HCEC 1CT (cell line): ENCODE measurements at places on chromosomes 6 and 20.

DNA sequence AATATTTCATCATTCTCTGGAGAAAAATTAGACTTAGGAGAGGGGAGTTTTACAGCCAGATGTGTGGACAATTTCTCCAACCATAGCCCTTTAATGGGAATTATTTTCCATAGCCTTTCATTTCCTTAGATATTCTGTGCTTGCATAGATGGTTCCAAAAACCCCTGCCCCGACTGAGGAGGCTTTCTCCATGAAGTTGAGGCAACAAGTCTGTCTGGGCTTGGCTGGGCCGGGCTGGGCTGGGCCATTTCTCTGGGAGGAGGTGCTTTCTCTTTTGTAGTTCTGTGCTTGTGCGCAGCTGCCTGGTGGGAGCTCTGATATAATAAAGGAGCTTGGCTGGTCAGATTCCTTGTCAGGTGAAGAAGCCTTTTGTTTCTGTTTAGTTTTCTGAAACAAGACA is 71.4 kb downstream of the SOBP start:
- no peak for DNase-seq

DNA sequence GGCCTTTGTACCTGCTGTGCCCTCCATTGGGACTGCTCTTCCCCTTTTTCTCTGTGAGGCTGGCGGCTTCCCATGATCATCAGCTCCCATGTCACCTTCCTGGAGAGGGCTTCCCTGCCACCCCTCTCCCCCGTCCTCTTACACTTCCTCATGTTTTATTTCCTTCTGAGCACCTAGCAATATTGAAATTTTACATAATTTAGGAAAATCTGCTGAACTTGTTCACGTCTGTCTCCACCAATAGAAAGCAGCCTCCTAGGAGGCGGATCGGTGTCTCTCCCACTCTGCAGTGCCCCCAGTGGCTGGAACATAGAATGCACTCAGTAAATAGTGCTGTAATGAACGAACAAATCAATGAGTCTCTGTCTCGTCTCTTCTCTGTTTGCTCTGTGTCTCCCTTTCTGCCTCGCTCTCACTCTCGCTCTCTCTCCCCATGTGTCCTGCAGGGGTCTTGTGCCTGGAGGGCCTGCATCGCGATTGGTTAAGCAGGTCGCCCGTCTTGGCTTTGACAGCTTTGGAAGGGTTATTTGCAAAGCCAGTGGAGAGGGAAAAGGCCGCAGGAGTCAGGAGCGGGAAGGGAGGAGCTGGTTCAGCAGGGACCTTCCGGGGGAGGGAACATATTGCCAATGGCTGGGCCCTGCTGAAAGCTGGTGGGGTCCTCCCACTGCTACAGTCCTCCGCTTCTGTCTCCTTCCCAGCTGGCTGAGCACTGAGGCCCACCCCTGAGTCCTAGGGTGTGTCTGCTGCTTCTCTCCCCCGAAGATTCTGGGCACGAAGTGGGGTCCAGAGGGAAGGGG is 12.1 kb upstream of the OCSTAMP start:
- DNase-seq, result peak; percentile 30

DNA sequence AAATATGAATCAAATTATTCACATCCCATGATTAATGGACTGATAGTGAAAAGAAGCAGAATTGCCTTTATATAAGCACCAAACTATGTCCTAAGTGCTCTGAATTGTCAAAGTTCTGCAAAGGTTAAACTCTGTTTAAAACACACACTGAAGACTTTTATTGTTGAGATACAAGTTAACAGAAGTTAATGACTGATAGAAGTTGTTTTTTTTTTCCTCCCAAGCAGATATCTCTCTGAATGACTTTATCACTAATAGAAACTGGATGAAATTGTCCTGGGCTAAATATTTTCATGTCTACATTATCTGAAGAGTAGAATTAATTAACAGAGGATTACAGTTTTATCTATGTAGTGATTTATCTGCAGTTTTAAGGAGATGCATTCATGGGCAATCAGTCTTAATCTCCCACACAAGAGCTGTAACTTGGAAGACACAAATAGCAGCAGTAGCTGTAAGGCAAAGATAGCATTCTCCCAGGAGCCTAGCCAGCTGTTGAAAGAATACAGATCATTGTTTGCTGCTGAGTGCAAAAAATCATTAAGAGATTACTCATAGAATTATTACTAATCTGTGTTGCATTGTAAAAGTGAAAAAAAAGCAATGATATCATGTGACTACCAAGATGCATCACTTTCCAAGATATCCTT is 49.9 kb downstream of the BMP5 start:
- peak; percentile 83 for DNase-seq

GRCh38 chr6:41712651-41713103 is 22.7 kb downstream of the TFEB start:
- no peak for DNase-seq

DNA sequence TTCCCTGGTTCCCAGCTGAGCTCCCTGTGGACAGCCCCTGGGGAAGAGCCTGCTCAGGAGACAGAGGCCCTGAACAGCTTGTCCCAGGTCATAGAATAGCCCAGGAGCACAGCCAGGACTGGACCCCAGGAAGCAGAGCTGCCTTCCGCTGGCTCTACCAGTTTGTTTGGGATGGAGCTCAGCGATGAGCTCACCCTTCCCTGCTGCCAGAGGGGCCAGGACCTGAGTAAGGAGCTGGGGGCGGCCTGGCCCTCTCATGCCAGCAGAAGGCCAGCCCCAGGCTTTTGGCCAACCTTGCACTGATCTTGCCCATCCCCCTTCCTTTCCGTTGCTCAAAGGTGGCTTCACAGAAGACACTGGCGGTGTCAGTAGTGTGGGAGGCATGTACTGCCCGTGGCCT is 17.5 kb downstream of the MMP24OS start:
- DNase-seq, result no peak

GRCh38 chr6:18388271-18388670 is 1.1 kb downstream of the RNF144B start:
- DNase-seq, result no peak

GRCh38 chr20:34693414-34693813 is 10.7 kb upstream of the TP53INP2 start:
- no peak for DNase-seq

GRCh38 chr6:30810813-30811339 is 66.5 kb upstream of the IER3 start:
- no peak for DNase-seq

DNA sequence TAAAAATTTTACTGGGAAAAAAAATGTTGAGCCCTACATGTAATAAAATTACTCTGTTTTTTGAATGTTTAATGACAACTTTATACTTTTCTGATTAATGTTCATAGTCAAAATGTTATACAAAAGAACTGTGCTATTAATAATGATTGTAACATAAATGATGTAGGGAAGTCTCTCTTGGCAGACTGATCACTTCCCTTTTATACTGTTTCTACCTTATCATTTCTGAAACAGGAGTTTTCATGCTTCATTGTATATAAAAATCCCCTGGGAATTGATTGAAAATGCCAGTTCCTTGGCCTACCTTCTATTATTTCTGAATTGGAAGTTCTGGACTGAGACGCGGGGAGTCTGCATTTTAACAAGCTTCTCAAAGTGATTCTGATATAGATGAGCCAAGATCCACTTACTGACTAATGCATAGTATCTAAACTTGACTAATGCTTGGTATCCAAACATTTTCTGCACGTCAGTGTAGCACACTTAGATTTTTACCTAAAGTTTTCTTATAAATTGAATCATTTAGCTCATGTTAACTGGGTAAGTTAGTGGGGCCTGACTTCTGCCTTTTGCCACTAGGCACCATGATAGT is 7.2 kb upstream of the HDAC2 start:
- DNase-seq, result no peak

- DNase-seq, result peak; percentile 98
These were observed at the start of gene ABHD12 for GRCh38 chr20:25390538-25391528. TSS of gene ABHD12 (minus strand) at chr20:25390835. CDS start at chr20:25390703, 132 bp downstream.

- DNase-seq, result no peak
These were observed 390.0 kb downstream of the MMUT start for GRCh38 chr6:49072885-49073620.

GRCh38 chr6:131205481-131206244 is 70.4 kb downstream of the AKAP7 start:
- no peak for DNase-seq

GRCh38 chr6:141521440-141521839 is 611.3 kb upstream of the GJE1 start:
- DNase-seq, result peak; percentile 46

GRCh38 chr6:46290421-46291274 is 119.9 kb upstream of the ENPP5 start:
- no peak for DNase-seq

DNA sequence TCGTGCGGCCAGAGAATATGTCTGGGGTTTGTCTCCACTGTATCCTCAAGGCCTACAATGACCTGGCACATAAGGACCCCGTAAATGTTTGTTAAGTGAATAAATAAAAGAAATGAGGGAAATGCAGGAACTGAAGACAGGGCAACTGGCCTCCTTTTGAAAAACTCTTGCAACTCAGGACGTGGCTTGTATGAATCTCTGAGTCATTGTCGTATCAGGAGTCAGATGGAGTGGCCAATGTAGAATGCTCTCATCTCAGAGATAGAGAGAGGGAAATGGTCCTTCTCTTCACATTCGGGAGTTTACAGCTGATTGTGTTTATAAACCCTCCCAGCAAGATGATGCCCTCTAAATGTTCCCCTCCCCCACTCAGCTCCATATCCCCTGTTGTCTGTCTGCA is 57.1 kb downstream of the UST start:
- DNase-seq, result peak; percentile 55

- DNase-seq, result no peak
These were observed 152.9 kb downstream of the RNASET2 start for GRCh38 chr6:166803471-166803870.

DNA sequence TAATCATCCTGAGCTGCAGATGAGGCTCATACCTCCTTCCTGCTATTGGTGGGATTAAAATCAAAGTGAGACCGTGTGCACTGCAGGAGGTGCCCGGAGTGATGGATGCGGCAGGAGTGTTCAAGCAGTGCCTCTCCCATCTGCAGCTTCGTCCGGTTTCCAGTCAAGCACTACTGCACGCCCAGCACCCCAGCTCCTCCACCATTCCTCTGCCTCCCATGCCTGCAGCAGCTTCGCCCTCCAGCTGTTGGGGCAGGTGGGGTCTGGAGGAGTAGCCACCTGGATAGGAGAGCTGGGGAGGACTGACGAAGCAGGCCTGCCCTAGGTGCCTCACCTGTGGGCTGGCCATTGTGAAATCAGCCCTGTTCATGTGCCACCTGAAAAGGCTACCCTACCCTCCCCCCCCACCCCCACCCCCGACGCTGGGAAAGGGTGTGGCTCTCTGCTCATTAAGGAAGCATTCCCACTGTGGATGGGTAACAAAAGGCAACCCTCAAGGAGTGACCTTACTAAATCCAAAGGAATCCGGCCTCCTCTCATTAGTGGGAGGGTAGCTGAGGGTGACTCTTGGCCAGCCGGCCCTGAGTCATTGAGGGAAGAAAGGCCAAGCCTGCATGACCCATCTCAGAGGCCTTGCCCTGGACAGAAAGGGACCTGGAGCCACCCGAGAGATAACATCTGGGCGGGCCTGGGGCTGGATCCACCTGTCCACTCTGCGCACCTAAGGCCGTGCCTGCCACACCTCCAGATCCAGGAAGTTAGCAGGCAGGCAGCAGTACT is 115.9 kb upstream of the ARMC2 start:
- DNase-seq, result peak; percentile 86

GRCh38 chr20:36472637-36473090 is 68.7 kb upstream of the MYL9 start:
- DNase-seq, result no peak

GRCh38 chr6:72616406-72617015 is 5.4 kb upstream of the KCNQ5 start:
- DNase-seq, result peak; percentile 59

GRCh38 chr6:53929041-53929820 is 134.4 kb downstream of the LRRC1 start:
- DNase-seq, result peak; percentile 33

DNA sequence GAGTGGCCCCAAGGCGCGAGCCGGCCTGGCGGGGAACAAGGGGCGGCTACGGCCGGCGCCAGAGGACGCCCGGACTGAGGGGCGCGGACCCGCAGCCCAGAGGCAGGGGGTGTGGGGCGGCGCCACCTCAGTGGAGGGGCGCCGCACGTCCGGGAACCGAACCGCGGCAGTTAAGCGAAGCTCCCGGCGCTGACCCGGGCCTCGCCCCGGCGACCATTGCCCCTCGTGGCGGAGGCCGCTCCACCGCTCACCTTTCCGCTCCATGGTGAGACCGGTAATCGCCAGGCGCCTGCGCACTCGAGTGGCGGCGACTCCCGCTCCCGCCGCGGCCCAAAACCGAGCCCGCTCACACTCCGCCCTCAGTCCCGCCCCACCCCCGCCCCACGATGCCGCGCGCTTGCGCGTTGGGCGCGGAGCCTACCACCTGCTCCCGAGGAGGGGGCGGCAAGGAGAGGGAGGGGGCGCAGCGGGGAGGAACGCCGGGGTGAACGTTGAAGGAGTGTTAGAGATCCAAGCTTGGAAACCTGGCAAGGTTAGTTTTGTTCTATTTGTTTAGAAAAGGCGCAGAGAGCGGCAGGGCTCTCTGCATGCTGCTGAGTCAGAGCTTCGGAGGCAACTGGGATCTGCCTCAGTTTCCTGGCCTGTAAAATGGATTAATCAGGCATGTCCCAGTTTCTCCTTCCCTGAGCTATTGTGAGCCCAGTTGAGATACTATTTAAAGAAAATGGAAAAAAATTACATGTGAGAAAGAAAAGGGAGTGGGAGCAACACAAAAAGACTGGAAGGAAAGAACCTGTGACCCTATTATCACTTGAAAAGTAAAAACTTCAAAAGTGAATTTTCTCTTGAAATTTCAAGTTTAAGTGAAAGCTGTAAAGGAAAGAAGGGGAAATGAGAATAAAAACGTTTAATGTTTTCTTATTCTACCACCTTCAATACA is at the start of gene SRPK1:
Gene SRPK1 (minus strand): TSS at position 306 of the 940 bp plus-strand sequence. CDS start 42 bp downstream, at position 264.
- peak; percentile 76 for DNase-seq

- DNase-seq, result no peak
These were observed 19.0 kb downstream of the EPB41L1 start for GRCh38 chr20:36173451-36173933.

- no peak for DNase-seq
These were observed 15.7 kb upstream of the EZR start for GRCh38 chr6:158834675-158835385.

DNA sequence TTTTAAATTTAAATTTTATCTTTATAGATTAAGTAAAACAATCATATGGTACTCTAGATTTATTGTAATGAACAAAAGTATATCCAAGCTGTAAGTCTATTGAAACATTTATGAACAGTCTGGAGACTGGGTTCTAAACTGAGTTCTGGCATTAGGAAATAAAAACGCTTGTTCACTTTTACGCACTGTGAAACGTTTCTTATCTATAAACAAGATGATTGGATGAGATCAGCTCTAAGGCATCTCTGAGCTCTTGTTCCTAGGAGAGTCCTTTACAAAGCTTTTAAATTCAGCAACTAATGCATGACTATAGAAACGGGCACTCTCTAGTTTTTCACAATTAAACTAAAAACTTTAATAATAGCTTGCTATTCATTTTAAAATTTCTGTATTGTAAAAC is 6.8 kb downstream of the HUS1B start:
- no peak for DNase-seq

DNA sequence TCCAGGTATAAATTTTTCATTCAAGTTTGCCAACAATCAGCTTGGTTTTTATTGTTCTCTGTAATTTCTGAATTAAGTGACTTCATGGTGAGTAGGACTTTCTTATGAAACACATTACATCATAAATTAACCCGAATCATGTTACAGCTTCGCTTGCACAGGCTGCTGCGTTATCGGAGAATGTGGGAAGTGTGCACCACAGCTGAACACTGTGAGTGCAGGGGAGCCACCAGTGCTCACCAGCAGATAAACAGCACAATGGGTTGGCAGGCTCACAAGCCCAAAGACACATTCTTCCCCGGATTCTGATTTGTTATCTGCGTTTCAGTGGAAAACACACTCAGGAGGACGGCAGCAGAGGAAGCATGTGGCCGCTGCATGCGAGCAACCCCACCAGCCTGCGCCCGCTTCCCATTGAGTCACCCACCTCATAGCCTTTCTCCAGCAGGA is 121.1 kb downstream of the GMDS start:
- DNase-seq, result no peak

GRCh38 chr20:15256676-15257568 is 919.5 kb upstream of the FLRT3 start:
- DNase-seq, result no peak
